ENCODE measurements at places on chromosomes 16 and 17. TPM values are rescaled to one million over a fixed set of nuclear protein-coding genes. Genes with fewer than 3 reads are reported as not detected.
A peak's percentile ranks its signal among the peaks of the same experiment; 100 is the strongest.

DNA sequence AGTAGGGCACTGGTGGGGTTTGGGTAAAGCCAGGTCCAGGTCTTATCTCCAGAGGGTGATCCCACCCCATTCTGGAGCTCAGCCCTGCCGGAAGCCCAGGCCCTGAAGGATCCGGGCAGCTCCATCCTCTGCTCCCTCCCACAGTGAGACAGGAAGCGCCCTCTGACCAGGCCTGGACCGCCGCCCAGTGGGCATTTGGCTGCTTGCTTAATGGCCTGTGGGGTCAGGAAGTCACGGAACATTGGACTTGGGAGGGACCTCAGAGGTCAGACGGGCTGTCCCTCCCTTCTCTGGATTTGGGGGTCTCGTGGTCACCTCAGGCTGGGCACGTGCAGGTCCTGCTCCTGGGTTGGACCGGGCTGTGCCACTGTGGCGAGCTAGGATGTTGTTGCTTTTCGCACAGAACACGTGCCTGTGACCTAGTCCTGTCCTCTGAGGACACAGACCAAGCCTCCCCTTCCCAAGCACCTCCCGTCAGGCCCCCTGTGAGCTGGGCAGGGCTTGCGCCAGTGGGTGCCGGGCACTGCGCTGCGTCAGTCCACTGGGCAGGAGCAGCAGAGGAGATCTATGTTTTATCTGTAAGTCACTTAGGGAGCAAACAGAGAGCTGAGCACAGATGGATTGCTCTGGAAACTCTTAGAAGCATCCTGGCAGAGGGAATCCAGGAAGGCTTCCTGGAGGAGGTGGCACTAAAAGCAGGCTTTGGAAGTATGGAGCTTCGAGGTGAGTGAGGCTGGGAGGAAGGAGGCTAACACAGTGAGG, 49.4 kb upstream of the GSE1 start:
- DNase-seq = no peak

GRCh38 chr16:74107795-74108610, 188.6 kb upstream of the PSMD7 start:
- peak; percentile 87 for DNase-seq

Gene DPEP1
- total RNA-seq = 0.93 TPM

- no peak for DNase-seq
Measured at GRCh38 chr16:76441391-76441790, 164.2 kb downstream of the CNTNAP4 start.

GRCh38 chr17:47286198-47286914, 32.7 kb downstream of the ITGB3 start:
- DNase-seq = no peak

DNA sequence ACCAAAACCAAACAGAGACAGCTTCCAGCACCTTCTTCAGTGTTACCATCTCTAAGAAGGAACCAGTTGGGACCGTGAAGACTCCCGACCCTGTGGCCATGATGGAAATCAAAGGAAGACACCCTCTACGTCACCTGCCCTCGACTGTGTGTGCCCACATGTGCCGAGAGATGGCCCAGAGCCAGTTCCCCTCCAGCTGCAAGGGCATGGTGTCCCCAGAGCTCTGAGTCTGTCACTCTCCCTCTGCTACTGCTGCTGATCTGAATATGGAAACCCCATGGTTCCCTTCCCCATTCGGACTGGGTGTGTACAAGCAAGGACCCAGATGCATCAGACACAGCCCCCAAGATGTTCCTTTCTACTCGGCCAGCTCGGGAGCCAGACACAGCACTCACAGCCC, 76.4 kb downstream of the SOCS1 start:
- DNase-seq = no peak

- peak; percentile 71 for DNase-seq
Measured at GRCh38 chr16:30893417-30893743, 497 bp downstream of the BCL7C start.

GRCh38 chr17:40179923-40180659, 2.8 kb downstream of the RAPGEFL1 start:
- DNase-seq = no peak

Gene ST6GALNAC2
- total RNA-seq = not detected

Gene SPATA22
- total RNA-seq = not detected

DNA sequence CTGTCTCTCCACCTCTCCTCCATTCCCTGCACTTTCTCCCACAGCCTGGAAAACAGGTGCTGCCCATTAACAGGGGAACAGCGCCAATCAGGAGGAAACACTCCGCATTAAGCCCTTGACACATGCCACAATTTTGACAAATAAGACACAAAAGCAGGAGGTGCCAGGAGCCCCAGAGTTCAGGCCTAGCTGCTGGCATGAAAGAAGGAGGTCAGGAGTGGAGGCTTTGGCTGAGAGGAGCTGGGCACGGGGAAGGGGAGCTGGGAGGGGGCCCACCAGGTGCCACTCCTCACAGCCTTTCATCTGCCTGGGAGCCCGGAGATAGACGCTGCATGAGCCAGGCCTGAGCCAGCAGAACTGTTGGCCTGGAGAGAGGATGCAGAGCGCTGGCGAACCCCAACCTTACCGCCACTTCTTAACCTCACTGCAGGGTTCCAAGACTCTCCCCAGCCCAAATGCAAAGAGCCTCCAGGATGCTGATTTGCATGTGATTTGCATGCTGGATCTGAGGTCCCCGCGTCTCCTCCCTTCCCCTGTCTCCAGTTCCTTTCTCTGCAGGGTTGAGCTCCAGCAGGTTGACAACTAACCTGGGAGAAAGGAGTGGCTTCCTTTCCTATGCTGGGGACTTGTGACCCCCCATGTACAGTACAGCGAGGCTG, 139.8 kb upstream of the SDK2 start:
- DNase-seq = no peak

GRCh38 chr17:73126716-73127473, 34.4 kb upstream of the SLC39A11 start:
- DNase-seq = no peak

DNA sequence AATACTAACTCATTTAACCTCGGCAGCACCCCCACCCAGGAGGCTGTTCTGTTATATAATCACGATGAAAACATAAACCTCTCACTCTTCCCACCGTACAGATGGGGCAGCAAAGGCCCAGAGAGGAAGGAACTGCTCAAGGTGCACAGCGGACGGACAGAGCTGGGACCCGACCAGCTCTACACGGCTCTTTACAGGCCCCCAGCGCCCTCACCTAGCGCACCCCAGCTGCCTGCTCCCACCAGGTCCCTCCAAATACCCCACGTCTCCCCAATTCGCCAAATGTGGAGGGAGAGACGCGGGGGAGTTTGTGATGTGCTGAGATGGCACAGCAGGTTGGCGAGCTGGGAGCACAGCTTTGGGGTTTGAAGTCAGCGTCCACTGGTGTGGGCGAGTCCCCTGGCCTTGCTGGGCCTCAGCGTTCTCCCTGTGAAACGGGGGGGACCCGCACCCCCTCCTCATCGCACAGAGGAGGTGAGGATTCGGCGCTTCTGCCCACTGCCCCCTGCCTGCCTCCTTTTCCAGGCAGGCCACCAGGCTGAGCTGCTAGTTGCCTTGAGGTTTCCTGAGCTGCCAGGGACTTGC, 54.1 kb downstream of the CBFA2T3 start:
- no peak for DNase-seq

GRCh38 chr17:348692-349425, 3.7 kb downstream of the RPH3AL start:
- no peak for DNase-seq

Gene CTF1
- 0.54 TPM for total RNA-seq

DNA sequence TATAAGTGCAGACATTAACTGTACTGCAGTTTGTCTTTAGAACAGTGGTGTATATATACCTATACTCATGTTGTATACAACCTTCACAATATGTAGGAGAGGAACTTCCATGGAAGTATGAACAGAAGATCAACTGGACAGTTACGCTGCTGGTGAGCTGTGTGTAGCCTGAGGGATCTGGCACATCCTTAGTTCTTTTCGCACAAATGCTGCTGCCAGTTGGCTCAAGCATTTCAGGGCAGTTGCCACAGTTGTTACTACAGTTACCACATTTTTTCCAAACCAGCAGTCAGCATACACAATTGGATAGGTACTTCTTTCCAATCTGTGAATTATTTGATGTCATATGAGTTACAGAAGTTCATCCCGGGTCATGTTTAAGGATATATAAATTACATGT, 539.6 kb upstream of the HSBP1 start:
- DNase-seq = no peak

DNA sequence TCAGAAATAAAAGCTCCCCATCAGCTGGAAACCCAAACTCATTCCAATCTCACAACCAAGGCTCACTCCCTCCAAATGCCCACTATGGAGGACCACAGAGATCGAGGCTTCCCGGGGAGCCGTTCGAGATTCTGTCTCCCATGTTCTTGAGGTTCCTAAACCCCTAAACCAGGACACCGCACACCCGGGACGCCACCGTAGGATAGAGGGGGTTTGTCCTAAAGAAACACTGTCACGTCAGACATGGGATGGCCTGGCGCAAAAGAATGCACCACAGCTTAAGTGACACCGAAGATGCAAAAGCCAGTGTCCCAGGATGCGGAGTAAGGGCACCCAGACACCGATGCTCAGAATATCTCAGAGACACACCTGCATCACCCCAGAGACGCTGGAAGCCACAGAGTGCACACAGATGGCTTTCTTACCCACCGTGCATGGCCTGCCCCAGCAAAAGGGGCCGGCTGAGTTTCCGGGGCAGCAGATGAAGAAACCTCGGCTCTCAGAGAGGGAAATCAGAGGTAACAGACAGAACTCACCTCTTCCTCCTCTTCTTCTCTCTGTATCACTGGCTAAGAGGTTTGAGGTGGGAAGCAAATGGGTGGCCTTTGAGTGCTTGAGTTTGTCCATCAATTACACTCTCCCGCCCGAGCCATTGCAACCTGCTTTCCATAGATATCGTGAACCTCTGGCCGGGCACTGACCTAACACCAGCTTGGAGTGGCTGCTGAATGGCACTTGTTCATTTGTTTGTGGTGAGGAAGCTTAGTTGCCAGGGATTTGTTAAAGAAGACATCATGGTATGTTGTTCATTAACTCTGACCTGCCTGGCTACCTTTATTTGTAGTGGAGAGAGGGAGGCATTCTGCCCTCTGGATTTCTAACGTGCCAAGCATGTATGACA, 65.1 kb upstream of the TNRC6C start:
- no peak for DNase-seq

GRCh38 chr17:9763643-9764042, 27.7 kb downstream of the DHRS7C start:
- no peak for DNase-seq

- DNase-seq = peak; percentile 84
Measured at GRCh38 chr17:74361230-74362068, at the start of gene BTBD17. Gene BTBD17 (minus strand): TSS chr17:74361868. CDS start chr17:74361819, 49 bp downstream.

Gene SHISA9
- 45.6 TPM for total RNA-seq

DNA sequence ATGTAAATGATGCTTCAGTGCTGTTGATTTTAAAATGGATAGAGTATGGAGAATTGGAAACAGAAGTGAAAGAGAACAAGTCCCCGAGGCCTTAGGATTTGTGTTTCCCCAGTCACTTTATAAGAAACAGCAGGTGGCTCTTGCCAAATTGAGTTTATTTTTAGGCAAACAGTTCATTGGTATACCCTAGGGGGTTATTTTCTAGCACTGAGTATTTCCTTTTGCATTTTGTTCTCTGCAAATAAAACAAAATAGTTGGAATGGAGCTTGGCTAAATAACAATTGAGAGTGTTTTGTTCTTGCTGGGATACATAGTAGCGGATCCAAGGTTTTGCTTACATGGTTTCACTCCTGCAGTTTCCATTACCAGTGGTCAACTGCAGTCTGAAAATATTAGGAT, 591.1 kb upstream of the C16orf82 start:
- no peak for DNase-seq

Gene TNFRSF13B
- total RNA-seq = not detected

GRCh38 chr17:32584792-32585191, 98.0 kb downstream of the CDK5R1 start:
- DNase-seq = no peak

DNA sequence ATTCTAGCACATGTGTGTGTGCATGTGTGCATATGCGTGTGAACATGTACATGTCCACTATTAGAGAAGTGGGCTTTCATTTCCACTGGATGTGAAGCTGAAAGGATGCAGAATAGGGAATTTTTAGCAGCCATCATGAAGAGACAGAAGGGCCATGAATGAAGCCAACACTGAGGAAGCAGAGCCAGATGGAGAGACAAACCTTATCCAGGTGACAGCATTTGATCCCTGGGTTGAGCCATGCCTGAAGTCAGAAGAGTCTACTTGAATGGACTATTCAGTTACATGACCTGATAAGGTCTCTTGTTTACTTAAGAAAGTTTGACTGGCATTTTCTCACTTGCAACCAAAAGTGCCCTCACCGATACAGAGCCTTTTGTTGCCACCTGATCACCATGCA, 88.4 kb downstream of the ASIC2 start:
- no peak for DNase-seq

Gene CRHR1
- 0.76 TPM for total RNA-seq

- no peak for DNase-seq
Measured at GRCh38 chr16:57130950-57131321, 38.6 kb downstream of the CPNE2 start.

GRCh38 chr17:39178536-39178935, 12.6 kb upstream of the ARL5C start:
- no peak for DNase-seq

DNA sequence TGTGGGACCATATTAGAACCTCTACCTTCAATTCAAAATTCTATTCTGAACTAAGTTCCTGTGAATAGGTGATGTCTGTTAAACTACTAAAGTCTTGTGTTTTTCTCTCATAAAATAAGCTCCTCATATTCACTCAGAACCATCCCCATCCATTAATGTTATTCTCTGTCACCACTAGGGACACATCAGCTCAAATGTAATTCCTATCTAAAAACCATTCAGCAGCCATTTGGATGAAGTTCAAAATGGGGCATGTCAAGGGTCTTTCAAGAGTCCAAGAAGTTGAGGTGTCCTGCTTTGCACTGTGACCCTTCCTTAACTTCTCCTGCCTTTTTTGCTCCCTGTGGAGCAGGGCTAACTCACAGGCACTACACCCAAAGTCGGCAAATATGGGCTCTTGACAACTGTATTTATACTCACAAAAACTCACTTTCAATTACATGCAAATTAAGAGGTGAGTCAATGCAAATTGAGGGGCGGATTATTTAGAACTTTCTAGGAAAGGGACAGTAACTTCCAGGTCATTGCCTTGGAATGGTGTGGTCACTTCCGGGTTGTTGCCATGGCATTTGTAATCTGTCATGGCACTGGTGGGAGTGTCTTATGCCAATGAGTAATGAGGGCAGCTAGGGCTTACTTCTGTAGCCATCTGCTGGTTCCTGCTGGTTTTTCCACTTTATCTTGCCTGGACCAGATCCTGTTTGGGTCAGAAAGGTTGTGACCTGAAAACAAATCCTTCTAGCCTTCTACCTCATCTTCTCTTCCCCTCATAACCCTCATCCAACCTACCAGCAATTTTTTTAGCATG, 128.2 kb upstream of the COX10 start:
- peak; percentile 34 for DNase-seq

DNA sequence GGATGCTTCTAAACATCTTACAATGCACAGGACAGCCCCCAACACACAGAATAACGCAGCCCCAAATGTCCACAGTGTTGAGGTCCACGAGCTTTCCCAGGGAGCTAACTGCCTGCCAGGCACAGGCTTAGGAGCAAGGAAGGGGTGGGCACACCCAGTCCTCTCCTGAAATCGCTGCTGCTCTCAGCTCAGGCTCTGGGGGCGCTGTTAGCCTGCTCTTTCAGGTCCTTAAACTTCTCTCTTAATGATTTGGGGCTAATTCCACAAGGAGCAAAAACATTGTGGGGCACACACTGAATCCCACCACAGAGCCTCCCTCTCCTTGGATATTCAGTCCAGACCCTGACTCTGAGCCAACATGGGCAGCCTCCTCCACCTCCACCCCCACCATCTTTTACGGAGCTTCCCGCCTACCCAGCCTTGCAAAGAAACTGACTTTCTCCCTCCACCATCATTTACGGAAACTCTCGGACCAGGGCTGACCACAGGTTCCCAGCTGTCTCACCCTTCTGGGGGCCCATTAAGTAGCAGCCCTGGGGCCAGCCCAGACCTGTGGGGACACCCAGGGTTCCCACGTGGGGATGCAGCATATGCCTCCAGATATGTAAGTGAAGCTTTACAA, 1.1 kb downstream of the CD300H start:
- peak; percentile 83 for DNase-seq
